Stimulated activated CD4-positive, alpha-beta T cell treated with anti-CD3 and anti-CD28 coated beads, Interleukin-4, amount 100 ng/mL, for 48 hours (primary cell): ENCODE measurements at places on chromosomes 3 and 15.

GRCh38 chr3:53519065-53519709, 24.8 kb downstream of the CACNA1D start:
- no peak for DNase-seq

DNA sequence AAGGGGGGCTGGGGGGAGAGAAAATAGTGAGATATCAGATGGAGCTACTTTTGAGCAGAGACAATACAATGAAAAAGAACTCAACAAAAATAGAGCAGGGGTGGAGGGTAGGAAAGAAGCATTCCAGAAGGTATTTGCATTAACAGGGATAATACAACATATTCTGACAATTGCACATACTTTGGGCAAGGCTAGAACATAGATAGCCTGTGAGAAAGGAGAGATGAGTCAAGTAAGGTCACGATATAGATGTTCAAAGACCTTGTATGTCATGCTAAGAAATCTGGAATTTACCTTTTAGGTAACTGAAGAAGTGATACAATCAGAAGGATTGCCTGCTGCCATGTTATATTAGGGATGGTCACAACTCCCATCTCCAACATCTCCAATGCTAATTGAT, 155.2 kb downstream of the GSK3B start:
- DNase-seq, result no peak

- DNase-seq, result no peak
Measured at GRCh38 chr3:58013973-58014649, 5.9 kb downstream of the FLNB start.

DNA sequence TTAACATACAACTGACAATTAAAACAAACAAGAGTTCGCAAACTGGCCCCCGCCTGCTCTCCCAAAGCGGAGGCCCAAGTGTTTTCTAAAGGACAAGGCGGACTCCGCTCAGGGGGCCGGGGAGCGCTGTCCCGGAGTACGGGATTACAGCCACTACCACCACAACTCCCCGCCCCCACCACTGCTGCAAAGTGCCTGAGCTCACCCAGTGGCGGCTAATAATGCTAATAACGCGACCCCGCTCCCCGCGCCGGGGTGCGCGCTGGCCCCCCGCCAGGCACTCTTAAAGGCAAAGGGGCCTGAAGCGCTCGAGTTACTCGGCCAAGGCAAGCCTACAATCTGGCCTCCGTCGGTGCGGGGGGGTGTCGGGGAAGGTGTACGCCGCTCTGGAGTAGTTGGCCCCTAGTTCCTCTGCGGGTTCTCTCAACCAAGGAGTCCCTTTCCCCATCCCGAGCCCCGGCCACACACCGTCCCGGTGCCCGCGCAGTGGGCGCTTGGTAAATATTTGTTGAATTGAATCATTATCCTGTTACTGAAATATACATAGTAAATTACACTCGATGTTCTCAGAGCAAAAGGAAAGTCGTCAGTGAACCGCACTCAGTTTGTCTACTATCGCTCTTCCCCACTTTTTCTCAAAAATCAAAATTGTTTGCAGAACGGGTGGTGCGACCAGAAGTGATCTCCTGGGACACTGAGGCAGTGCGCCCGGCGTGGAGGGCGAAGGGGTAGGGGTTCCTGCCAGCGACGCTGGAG, 827 bp downstream of the WNT5A start:
- DNase-seq, result no peak

DNA sequence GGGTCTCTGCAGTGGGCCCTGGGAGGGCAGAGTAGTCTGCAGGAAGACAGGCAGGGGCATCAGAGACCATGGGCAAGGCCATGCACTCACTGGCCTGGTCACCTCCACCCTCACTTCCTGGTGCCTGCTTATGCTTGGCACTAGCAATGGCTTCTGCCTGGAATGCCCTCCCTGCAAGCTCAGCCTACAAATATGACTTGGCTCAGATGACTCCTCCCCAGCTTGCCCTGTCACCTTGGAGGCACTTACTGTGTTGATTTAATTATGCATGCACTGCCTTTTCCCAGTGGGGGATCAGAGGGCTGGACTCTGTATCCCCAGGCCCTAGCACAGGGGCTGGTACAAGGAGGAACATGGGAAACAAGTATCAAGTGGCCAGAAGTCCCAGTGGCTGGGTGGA, 7.8 kb downstream of the C3orf18 start:
- no peak for DNase-seq

GRCh38 chr3:96734273-96735009, 80.0 kb upstream of the EPHA6 start:
- no peak for DNase-seq

DNA sequence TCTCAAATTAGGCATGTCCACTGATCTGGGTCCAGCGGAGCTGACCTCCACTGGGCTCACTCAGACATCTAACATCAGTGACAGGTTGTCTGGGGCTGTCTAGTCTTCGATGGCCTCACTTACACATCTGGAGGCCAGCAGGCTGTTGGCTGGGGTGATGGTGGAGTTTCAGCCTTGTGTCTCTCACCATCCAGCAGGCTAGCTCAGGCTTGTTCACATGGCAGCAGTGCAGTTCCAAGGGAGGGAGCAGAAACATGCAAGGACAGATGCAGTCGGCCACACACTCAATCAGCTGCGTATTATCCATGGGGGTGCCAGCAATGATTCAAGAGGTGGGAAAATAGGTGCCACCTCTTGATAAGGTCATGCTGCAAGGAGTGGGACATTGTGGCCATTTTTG, 292.5 kb downstream of the SHQ1 start:
- DNase-seq, result no peak
